ENCODE measurements at places on chromosomes 5 and 9. TPM values are rescaled to one million over a fixed set of nuclear protein-coding genes. Genes with fewer than 3 reads are reported as not detected.

Gene SUSD1
- 60.9 TPM for total RNA-seq

Gene NEURL1B
- 26.8 TPM for total RNA-seq

Gene DND1
- total RNA-seq: 0.69 TPM

Gene FAM81B
- total RNA-seq: 14.8 TPM

Gene TMEM8B
- 10.4 TPM for total RNA-seq

Gene OR1N2
- not detected for total RNA-seq

Gene PDE6A
- total RNA-seq: not detected

Gene ELOVL7
- total RNA-seq: 6.9 TPM

Gene GPR151
- 0.46 TPM for total RNA-seq

Gene CTSL
- 36.7 TPM for total RNA-seq

Gene HSPB3
- not detected for total RNA-seq

Gene GLRA1
- total RNA-seq: 5.5 TPM

Gene DNAJC21
- 27.5 TPM for total RNA-seq

Gene BRIX1
- total RNA-seq: 38.3 TPM

Gene TOPORS
- 39.4 TPM for total RNA-seq

Gene DYNC2I2
- total RNA-seq: 37.8 TPM

Gene IL9
- total RNA-seq: not detected

Gene TIMD4
- total RNA-seq: 0.23 TPM

All from diencephalon (tissue), 1 donor.